Neuronal stem cell (in vitro differentiated cells): ENCODE measurements at places on chromosomes 13 and 19.
A peak's percentile ranks its signal among the peaks of the same experiment; 100 is the strongest.

DNA sequence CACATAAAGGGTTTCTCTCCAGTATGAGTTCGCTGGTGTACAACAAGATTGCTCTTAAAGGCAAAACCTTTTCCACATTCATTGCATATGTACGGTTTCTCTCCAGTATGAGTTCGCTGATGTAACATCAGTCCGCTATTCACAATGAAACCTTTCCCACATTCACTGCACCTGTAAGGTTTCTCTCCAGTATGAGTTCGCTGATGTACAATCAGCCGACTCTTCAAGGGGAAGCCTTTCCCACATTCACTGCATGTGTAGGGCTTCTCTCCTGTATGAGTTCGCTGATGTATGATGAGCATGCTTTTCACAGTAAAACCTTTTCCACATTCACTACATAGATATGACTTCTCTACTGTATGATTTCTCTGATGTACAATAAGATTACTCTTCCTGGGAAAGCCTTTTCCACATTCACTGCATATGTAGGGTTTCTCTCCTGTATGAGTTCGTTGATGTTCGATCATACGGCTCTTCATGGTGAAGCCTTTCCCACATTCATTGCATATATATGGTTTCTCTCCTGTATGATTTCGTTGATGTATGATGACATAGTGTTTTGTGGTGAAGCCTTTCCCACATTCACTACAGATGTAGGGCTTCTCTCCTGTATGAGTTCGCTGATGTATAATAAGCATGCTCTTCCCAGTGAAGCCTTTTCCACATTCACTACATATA is 6.0 kb upstream of the ZNF614 start:
- no peak overlapping the region for H3K27ac ChIP-seq
- no peaks in the 10 kb centered on the region for H3K4me1 ChIP-seq
- H3K4me3 ChIP-seq, result no peak overlapping the region
- no peak for DNase-seq
- H3K27me3 ChIP-seq, result no peaks in the 10 kb centered on the region

GRCh38 chr13:49271264-49271663 is 23.5 kb downstream of the CDADC1 start:
- no peak overlapping the region for H3K4me3 ChIP-seq
- no peak overlapping the region for H3K27ac ChIP-seq
- H3K36me3 ChIP-seq, result no peaks in the 10 kb centered on the region
- DNase-seq, result no peak
- H3K27me3 ChIP-seq, result no peaks in the 10 kb centered on the region
- no peaks in the 10 kb centered on the region for H3K4me1 ChIP-seq

DNA sequence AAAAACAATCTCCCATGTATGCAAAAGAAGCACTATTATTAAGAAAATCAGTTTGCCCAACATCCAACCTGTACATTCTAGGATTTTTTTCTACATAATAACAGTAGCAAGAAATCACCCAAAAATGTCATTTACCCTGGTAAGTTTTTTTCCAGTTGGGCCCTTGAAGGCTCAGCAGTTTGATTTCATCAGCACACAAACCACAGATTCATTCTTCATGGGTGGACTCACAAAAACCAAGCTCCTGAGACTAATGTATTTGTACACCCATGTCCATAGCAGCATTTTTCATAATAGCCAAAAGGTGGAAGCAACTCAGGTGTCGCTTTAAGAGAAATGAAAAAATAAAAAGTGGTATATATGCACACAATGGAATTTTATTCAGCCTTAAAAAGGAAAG is 210.1 kb downstream of the TBC1D4 start:
- no peaks in the 10 kb centered on the region for H3K27me3 ChIP-seq
- no peaks in the 10 kb centered on the region for H3K36me3 ChIP-seq
- no peak overlapping the region for H3K27ac ChIP-seq
- no peak for DNase-seq
- H3K4me1 ChIP-seq, result no peaks in the 10 kb centered on the region

GRCh38 chr19:53865918-53866864 is 1.5 kb upstream of the MYADM start:
- peaks cover 15% of the 10 kb centered on the region for H3K4me1 ChIP-seq
- peak overlapping the region; percentile 96 for H3K27ac ChIP-seq
- peak; percentile 79 for DNase-seq
- H3K36me3 ChIP-seq, result no peaks in the 10 kb centered on the region

DNA sequence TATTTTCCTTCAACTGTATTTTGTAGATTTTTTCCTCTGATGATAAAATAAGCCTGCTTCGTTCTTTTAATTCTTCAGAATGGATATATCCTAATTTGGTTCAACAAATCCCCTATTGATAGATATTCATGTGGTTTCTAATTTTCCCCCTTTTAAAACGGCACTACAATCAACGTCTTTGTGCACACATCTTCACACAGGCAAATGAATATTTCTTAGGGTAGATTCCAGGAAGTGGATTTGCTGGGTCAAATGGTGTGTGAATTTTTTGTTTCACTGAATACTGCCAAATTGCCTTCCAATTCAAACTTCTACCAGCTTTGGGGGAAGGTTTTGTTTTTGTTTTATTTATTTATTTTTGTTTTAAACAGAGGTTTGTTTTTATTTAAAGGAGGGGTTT is 287.2 kb downstream of the FOXO1 start:
- H3K27me3 ChIP-seq, result no peaks in the 10 kb centered on the region
- H3K36me3 ChIP-seq, result no peaks in the 10 kb centered on the region
- no peak overlapping the region for H3K4me3 ChIP-seq

GRCh38 chr19:22030680-22031079 is 19.9 kb upstream of the ZNF208 start:
- no peak overlapping the region for H3K4me3 ChIP-seq
- no peaks in the 10 kb centered on the region for H3K4me1 ChIP-seq
- DNase-seq, result no peak
- H3K27ac ChIP-seq, result no peak overlapping the region

- no peaks in the 10 kb centered on the region for H3K27me3 ChIP-seq
- no peaks in the 10 kb centered on the region for H3K4me1 ChIP-seq
- no peaks in the 10 kb centered on the region for H3K36me3 ChIP-seq
- DNase-seq, result no peak
These were observed 19.8 kb upstream of the CEACAM4 start for GRCh38 chr19:41646589-41647204.

- peaks cover 14% of the 10 kb centered on the region for H3K27me3 ChIP-seq
- peaks cover 7% of the 10 kb centered on the region for H3K36me3 ChIP-seq
- peaks cover 2% of the 10 kb centered on the region for H3K4me1 ChIP-seq
- peak; percentile 24 for DNase-seq
- peak overlapping the region; percentile 84 for H3K4me3 ChIP-seq
- no peak overlapping the region for H3K27ac ChIP-seq
These were observed 1.2 kb downstream of the SLC7A1 start for GRCh38 chr13:29594303-29594709.

DNA sequence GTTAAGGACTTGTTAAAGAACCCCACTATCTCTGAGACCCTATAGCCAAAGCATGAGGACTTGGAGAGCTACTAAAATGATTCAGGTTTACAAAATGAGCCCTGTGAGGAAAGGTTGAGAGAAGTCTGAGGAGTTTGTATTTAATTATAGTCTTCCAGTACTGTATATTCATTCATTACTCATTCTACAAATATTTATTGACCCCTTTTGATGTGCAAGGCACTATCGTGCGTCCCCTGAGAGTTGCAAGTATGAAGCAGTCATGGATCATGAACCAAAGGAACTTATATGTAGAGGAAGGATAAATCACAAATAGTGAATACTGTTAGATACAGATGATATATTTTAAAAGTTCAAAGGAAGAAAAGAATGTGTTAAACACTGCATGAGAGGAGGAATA is 84.4 kb downstream of the DNAJC15 start:
- no peaks in the 10 kb centered on the region for H3K4me1 ChIP-seq
- no peaks in the 10 kb centered on the region for H3K36me3 ChIP-seq

DNA sequence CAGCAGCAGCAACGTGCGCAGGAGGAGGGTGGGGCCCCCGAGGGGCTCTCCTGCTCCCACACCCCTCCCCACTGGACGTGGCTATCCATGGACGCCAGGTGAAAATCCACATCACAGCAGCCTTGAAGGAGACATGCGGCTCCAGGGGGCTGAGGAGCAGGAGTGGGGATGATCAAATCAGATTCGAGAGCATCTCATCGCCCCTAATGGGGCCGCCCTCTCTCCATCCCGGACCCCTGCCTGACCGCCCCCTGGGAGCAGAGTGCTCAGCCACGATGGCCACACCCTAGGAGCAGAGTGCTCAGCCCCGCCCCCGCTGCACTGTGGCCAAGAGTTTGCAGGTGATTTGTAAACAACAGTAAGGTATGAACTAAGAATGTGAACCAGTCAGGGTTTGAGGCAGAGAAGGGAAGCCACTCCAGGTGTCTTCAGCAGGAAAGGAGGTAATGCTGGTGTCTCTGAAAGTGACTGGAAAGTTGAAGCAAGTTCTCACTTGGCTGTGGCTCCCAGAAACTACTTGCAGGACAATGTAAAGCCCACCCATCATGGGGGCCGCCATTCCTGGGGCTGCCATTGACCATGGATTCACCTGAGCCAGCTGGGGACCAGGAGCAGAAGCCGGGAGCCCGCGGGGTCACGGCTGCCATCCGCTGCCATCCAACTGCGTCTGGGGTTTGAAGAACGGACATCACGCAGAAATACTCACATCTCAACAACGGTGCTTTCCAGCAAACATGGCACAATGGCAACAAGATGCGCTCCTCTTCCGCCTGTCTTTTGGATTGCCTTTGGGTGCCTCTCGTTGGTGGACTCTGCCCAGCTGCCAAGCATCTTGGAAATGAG is 71.8 kb downstream of the SPACA7 start:
- no peak overlapping the region for H3K27ac ChIP-seq
- H3K4me1 ChIP-seq, result peaks cover 6% of the 10 kb centered on the region
- DNase-seq, result no peak
- H3K27me3 ChIP-seq, result no peaks in the 10 kb centered on the region
- no peaks in the 10 kb centered on the region for H3K36me3 ChIP-seq

DNA sequence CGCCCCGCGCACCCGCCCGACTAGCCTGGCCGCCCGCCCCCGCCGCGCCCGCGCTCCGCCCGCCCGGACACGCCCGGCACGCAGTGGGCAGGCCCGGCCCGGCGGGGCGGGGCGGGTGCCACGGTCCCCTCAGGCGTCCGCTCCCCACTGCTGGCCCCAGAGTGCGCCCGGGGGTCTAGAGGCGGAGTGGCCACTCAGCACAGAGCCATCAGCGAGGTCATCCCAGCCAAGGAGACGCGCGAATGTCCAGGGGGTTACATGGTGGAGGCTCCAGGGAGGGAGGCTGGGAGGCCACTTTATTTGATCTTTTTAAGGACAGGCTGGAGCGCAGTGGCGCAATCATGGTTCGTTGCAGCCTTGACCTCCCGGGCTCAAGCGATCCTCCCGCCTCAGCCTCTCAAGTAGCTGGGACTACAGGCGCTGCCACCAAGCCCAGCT is 236 bp upstream of the TINCR start:
- peak overlapping the region; percentile 82 for H3K4me3 ChIP-seq
- no peak overlapping the region for H3K27ac ChIP-seq
- DNase-seq, result no peak
- peaks cover 6% of the 10 kb centered on the region for H3K4me1 ChIP-seq
- H3K27me3 ChIP-seq, result no peaks in the 10 kb centered on the region
- H3K36me3 ChIP-seq, result no peaks in the 10 kb centered on the region

DNA sequence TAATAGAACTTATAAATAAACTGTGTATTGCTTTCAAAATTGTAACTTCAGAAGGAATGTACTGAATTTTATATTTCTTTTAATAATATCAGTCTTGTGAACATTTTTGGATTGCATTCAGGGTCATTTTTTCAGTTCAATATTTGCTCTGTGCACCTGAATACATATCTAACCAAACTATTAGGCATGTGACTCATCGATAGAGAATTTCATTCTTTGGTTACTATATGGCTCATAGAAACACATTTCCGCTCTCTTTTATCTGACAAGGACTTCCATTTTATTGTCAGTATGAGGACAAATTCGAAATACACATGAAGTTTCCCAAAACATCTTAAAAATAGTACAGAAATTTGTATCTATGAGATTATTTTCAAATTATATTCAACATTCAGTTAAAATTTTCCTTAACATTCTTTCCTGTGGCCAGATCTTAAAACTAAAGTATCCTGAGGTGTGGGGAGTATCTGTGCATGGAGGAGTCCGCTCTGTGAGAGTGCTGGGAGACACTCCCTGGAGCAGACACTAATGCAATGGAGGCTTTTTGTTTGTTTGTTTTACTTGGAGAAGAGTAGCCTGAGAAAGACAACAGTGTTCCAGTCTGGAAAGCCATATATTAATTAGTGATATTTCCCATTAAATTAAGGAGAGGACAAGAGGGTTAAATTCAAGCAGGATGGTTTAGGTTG is 483.6 kb downstream of the PCDH20 start:
- H3K4me1 ChIP-seq, result no peaks in the 10 kb centered on the region
- no peaks in the 10 kb centered on the region for H3K36me3 ChIP-seq
- DNase-seq, result no peak
- H3K4me3 ChIP-seq, result no peak overlapping the region
- no peak overlapping the region for H3K27ac ChIP-seq

DNA sequence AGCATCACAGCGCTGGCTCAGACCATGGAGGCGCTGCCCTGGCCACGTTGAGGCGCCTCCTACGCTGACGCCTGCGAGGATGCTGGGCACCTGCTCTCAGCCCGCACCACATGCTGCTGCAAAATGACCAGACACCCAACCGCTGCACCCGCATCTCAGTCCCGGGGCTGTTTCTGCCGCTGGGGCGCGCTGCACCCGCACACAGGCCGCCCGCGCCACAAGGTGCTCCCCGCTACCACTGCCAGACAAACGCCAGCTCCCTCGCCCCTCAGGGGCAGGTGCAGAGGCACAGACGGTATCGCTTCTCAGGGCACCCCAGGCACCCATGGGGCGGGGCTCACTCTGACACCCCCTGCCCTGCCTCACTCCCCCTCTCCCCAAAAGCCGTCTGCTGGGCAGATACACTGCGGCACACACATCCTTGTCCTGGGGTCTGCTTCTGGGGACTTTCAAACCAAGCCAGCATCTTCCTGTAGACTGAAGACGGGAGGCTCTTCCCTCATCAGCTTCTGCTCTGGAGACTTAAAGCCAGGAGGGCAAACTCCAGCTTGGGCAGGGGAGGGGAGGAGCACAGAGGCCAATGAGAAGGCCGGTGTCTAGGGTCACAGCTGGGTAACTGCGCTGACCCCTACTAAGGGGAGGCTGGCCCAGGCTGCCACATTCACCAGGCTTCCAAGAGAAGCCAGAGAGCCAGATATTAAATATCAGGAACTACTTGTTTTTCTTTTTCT is 16.3 kb downstream of the CHERP start:
- H3K4me3 ChIP-seq, result no peak overlapping the region
- no peaks in the 10 kb centered on the region for H3K27me3 ChIP-seq
- DNase-seq, result no peak
